GOT3 (cell line): ENCODE measurements at places on chromosomes 2 and 18.

GRCh38 chr2:10137053-10137843 lies 14.7 kb downstream of the RRM2 start:
- DNase-seq: no peak

GRCh38 chr18:62396381-62396780 lies 71.3 kb downstream of the TNFRSF11A start:
- no peak for DNase-seq

- no peak for DNase-seq
Measured at GRCh38 chr2:88248280-88248828, 78.2 kb downstream of the THNSL2 start.

GRCh38 chr2:82507657-82508056 lies 1951.4 kb downstream of the SUCLG1 start:
- no peak for DNase-seq

DNA sequence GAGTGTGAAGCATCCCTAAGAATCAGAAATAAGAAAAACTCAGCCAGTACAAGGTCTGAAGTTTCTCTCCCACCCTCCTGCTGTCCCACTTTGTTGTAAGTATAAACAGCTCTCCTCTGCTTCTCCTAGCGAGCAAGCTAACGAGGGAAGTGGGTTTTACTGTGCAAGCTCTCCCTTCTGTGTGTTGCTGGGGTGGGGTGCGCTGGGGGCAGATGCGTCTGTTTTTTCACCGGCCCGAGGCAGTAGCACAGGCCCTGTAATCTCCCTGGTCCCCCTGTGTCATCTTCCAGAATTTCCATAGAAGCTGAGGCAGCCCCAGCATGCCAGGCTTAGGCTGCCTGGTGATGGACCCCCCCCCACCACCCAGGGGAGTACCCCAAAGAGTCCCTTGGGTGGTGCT lies 9.4 kb upstream of the CXCR4 start:
- no peak for DNase-seq

DNA sequence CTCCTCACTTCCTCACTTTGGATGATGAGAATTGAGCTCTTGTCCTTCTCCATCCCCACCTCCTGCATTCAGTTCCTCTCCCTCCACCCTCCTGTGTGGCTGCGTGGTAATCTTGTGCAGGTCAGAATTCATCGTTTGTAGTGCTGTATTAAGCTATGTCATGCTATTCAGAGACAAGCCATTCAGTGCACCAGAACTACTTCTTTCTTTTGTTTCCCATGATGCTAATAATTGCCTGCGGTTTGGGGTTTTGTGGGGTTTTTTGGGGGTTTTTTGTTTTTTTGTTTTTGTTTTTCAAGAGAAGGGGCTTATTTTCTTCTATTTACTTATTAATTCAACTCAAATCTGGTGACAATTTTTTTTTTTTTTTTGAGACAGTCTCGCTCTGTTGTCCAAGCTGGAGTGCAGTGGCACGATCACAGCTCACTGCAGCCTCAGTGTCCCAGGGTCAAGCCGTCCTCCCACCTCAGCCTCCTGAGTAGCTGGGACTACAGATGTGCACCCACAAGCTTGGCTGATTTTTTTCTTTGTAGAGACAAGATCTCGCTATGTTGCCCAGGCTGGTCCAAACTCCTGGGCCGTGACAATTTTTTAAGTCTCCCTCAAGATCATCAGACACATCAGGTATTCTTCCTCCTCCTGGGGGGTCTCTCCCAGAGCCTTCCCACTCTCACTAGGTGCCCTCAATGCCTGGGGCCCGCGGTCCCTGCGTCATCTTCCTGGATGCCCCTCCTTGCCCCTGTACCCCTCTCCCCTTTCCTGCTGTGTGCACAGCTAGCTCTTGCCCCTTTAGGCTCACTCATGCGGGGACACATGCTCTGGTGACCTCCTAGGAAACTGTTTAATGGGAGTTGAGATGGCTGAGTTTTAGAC lies 37.8 kb downstream of the MAL start:
- DNase-seq: no peak
